ENCODE measurements at places on chromosomes 2 and 18.

- no peak for DNase-seq
Observed at GRCh38 chr18:11997466-11997865, 16.2 kb downstream of the IMPA2 start.

DNA sequence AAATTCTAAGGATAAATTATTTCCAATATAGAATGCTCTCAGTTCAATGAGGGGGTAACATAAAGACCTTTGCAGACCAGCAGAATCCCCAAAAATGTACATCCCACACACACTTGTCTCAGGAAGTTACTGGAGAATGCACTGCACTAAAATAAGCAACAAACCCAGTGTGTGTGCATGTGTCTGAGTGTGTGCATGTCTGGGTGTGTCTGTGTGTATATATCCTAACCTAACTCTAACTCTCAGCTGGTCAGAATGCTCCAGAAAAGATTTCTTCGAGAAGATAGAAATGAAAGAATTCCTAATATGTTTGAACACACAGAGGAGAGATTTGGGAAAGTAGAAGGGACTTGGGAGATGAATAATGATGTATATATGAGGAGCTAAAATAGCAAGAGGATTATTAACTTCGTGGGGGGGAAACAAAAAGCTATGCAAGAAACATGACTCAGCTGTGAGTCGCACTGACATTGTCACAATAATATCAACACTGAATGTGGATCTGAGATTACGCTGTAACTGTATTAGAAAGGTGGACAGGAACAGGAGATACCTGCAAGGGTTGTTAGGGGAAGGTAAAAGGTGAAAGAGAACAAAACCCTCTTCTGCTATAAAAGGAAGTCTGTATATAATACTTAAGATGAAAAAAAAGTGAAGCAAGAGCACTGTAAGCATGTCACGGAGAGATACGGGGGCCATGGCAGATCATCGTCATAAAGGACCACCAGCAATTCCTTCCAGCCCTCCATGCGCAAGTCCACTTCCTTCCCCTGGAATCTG is 11.1 kb downstream of the COLEC12 start:
- no peak for DNase-seq

DNA sequence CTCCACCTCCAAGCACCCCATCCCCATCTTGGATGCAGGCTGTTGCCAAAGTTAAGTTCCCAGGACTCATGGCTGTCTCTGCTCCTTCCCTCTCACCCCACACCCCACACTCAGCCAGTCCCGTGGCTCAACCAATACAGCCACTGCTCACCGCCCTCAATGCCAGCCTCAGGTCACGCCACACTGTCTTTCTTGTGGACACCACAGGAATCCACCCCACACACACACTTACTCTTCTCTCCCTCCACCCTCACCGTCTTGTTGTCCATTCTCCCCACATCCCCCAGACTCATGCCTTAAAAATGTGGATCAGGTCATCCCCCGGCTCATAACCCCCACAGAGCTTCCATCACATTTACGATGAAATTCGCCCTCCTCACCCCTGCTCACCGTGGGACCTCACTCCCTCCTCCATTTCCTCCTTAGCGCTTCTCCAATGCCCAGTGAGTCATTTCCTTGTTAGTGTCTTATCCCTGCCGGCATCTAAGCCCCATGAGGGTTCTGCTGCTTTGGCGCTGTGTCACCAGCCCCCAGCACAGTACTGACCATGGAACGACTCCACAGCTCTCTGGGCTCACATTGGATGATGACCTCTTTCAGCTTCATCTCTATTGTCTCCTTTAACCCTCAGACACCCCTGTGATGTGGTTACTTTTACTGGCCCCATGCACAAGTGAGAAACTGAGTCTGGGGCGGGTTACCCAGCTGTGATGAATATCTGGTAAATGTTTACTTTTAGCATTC is 13.8 kb downstream of the MLPH start:
- no peak for DNase-seq

GRCh38 chr2:239303711-239304532 is 96.9 kb downstream of the HDAC4 start:
- DNase-seq: no peak

GRCh38 chr2:37477921-37478320 is 133.5 kb downstream of the QPCT start:
- no peak for DNase-seq

GRCh38 chr18:6751222-6751621 is 21.7 kb downstream of the ARHGAP28 start:
- no peak for DNase-seq

DNA sequence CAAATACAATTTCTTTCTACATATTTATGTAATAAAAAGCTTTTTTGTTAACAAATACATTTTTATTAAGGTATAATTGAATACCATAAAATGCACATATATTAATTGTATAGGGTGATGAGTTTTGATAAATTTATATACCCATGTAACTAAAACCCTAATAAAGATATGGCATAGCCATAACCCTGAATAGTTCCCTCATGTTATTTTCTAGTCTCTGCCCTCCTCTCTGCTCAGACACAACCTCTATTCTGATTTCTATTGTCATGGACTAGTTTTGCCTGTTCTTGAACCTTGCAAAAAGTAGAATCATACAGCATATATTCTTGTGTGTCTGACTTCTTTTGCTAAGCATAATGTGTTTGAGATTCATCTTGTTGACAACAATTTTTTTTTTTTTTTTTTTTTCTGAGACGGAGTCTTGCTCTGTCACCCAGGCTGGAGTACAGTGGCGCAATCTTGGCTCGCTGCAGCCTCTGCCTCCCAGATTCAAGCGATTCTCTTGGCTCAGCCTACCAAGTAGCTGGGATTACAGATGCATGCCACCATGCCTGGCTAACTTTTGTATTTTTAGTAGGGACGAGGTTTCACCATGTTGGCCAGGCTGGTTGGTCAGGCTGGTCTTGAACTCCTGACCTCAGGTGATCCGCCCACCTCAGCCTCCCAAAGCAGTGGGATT is 38.6 kb upstream of the ZNF512 start:
- no peak for DNase-seq

DNA sequence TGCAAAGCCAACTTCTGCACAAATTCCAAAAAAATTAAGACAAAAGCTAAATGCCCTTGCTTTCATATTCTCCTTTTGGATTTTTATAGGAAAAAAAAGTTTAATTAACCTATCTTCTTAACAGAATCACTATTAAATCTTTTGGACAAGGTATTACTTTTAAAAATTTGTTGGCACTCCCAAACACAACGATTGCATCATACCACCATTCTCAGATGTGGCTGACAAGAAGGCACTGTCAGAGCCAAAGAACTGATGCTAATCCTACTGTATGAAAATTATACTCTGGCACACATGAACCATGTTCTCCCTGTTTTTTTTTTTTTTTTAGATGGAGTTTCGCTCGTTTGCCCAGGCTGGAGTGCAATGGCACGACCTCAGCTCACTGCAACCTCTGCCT is 58.4 kb downstream of the NOL10 start:
- DNase-seq: no peak

GRCh38 chr2:3285901-3286645 is 91.5 kb downstream of the EIPR1 start:
- no peak for DNase-seq

Measured in C1 segment of cervical spinal cord (tissue), 14 donors.